ENCODE measurements at places on chromosomes 6 and 20.
A peak's percentile ranks its signal among the peaks of the same experiment; 100 is the strongest.

- no peak for DNase-seq
These were observed 11.8 kb downstream of the CFAP61 start for GRCh38 chr20:20063941-20064702.

GRCh38 chr6:34425132-34425497, 754 bp downstream of the RPS10 start:
- no peak for DNase-seq

- no peak for DNase-seq
These were observed 695 bp downstream of the ARHGAP18 start for GRCh38 chr6:129709196-129709768.

- peak; percentile 74 for DNase-seq
These were observed 202.4 kb downstream of the LY86 start for GRCh38 chr6:6790891-6791290.

GRCh38 chr6:149940672-149940982, 1.2 kb upstream of the ULBP2 start:
- no peak for DNase-seq

- no peak for DNase-seq
These were observed 485.6 kb upstream of the SYNCRIP start for GRCh38 chr6:86128130-86128814.

DNA sequence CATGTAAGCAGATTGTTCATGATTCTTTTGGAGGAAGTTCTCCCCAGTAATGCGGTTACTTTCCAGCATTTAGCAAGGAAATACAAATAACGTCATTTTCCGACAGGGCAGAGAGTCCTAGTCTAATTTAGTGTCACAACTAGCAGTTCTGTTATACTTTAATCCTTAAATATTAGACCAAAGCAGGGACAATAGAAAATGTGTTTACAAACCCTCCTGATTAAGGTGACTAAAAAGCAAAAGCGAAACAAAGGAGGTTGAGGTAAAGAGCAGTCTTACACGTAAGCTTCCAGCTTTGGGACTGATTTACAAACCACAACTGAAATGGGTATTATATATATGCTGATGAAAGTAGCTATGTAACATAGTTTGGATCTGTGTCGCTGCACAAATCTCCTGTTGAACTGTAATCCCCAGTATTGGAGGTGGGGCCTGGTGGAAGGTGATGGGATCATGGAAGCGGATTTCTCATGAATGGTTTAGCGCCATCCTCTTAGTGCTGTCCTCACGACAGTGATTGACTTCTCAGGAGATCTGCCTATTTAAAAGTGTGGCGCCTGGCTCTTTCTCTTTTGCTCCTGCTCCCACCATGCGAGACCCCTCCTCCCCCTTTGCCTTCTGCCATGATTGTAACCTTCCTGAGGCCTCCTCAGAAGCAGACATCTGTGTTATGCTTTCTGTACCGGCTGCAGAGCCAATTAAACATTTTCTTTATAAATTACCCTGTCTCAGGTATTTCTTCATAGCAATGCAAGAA, 81.9 kb downstream of the PLCB1 start:
- DNase-seq = no peak

DNA sequence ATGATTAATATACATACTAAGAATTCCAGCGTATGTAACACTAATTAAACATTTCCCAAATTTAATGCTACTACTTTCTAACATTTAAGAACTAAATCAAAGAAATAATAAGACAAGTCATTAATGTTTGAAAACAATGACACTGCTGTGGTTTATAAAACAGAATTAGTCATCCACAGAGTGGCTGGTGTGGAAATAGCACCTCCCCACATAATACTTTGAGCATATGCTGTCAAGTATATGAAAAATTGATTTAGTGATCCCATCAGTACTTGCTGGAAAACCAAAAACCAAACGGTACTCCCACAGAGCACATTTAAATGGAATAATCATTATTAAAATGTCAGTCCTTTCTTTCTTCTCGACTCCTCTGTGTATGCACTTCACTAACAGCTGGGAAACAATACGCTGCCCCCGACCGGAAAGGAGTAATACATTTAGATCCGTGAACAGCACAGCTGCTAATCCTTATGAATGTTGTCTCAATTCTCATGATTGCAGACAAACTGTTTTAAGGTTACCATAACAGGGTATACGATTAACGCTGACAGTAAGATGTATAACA, 78.4 kb downstream of the PREP start:
- DNase-seq = no peak

DNA sequence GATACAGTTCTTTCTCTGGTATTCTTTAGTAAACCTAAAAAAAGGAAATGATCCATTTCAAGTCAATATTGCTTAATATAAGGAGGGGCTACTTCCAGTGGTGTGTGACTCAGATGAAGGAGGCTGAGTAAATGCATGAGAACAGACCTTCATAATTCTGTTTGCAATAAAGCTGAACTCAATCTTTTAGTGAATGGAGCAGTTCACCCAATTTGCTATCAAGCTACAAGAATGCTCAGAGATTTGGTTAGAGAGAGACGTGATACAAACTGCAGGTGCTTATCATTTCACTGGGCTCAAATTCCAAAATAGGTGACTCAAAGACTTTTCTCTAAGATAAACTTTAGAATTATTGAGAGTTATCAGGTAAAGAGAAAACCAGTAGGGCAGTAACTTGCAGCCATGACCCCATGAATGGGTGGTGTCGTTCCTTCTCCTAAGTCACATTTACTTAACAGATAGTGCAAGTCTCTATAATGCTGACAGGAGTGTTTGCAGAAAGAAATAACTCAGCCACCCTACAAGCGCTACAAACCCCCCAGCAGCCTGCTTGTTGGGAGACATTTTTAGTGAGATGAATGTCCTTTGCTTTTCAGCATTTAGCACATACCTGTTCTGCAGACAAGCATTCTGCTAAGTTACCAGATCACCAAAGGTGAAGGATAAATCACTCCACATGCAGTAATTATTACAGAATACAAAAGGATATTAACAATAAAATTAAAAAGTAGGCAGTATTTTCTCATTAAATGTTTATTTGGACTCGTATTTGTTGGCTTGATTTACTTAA, 16.4 kb upstream of the BLOC1S5 start:
- no peak for DNase-seq

DNA sequence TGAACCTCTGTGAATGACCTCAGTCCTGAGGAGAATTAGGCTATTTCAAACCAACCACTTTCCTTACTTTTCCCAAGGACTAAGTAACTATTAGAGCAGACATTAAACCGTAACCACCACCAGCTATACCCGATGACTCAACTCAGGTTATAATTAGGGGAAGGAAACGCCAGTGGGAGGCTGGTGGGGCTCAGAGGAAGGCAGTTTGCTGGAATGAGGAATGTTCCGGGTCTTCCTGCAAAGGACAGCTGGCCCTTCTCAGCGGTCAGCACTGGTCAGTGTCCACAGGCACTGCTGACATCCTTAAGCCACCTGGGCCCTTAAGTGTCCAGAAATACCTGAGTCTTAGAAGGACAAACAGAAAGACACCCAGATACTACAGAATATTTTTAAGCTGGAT, 515.2 kb downstream of the MAFB start:
- DNase-seq = no peak

- no peak for DNase-seq
These were observed 144.7 kb downstream of the MYB start for GRCh38 chr6:135325624-135326424.

- DNase-seq = peak; percentile 41
These were observed 50.4 kb downstream of the HLA-DPB1 start for GRCh38 chr6:33126101-33126714.

DNA sequence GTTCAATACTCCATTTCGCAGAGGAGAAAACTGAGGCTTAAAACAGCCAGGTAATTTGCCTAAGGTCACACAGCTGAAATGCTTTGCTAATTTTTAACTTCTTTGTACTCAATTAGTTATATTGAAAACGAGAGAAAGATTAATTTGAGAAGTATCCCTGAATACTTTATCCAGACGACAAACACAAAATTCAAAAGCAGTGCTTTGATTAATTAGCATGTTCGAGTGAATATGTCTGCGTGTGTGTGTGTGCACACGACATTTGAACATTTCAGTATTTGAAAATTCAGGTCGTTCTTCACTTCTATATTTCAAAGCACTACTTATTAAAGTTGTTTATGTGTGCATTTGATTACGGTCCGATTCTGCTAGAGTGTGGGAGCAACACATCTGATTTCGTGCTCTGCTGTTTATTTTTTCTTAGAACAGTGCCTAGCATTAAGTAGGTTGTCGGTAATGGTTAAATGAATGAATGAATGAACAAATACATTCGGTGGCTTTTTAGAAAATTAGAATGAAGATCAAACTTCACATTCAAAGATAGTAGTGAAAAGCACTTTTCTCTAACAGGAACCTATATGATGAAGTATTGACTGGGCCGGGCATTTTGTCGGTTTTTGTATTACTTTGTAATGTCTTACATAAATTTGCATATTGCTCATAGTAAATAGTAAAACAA, 36.9 kb upstream of the SYNCRIP start:
- DNase-seq = no peak

DNA sequence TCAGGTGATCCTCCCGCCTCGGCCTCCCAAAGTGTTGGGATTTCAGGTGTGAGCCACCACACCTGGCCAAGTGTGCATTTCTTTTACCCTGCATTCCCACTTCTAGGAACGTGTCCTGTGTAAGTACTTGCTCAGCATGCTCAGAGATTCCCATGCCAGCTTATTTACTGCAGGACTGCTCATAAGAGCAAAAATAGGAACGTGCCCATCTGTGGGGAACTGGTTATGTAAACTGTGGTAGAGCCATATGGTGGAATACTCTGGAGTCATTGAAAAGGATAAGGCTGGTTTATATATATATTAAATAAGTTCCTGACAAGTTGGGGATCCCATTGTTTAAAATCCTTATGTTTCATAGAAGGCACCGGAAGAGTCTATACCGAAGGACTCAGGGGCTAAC, 38.2 kb upstream of the FANCE start:
- DNase-seq = no peak

- peak; percentile 19 for DNase-seq
These were observed 59.8 kb upstream of the DEK start for GRCh38 chr6:18323935-18324705.

GRCh38 chr6:162055365-162055764, 672.2 kb downstream of the PRKN start:
- DNase-seq = no peak

GRCh38 chr6:141326426-141326825, 806.3 kb upstream of the GJE1 start:
- peak; percentile 1 for DNase-seq

DNA sequence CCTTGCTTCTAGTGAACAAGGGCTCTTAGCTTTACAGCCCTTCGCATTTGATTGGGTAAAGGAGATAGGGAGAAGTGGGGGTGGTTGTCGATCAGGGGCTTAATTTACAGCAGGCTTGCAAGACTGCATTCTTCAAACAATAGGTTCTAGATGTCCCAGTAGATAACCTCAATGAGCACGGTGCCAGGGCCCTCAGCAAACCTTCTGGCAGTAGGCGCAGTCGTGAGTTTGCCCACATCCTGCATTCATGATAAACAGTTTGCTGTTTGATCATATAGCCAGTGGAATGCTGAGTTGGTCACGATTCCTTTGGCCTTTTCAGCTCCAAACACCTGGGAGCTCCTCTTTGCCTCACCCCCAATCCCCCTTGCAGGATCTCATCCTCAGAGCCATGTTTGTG, 27.5 kb downstream of the SUN5 start:
- DNase-seq = no peak

- no peak for DNase-seq
These were observed 14.3 kb upstream of the SPAG4 start for GRCh38 chr20:35600993-35601973.

DNA sequence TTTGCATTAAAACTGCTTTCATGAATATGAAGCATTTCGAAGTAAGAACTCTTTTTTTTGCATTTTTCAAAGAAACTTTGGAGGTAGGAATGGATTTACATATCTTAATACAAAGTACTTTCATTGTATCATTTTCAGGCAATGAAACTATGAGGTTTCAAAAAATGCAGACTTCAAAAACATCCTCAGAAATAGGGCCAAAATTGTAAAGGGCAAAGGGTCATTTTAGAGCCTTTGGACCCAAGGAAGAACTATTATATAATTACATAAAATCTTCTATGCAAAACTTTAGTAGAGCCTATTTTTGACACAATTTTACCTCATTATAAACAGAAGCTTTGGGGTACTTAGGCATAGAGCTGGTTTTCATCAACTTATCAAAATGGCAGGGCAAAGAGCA, 4.9 kb downstream of the PRKN start:
- no peak for DNase-seq

DNA sequence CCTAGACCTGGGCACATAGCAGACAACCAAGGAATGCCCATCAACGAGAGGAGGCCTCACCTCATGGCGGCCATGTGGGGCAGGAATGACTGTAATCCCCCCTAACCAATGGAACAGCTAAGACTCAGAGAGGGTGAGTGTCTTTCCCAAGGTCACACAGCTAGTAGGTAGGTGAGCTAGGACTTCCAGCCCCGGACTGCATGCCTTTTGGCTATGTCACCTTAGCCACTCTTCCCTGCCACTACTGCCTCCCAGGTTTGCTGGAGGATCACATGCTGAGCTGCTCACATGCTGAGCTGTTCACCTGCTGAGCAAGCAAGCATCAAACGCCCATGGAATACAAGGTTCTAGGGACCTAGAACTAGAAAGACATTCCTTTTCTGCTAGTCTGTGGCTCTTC, 188.5 kb upstream of the PMEPA1 start:
- DNase-seq = no peak

- no peak for DNase-seq
These were observed 7.2 kb upstream of the SERPINB1 start for GRCh38 chr6:2848851-2849250.

DNA sequence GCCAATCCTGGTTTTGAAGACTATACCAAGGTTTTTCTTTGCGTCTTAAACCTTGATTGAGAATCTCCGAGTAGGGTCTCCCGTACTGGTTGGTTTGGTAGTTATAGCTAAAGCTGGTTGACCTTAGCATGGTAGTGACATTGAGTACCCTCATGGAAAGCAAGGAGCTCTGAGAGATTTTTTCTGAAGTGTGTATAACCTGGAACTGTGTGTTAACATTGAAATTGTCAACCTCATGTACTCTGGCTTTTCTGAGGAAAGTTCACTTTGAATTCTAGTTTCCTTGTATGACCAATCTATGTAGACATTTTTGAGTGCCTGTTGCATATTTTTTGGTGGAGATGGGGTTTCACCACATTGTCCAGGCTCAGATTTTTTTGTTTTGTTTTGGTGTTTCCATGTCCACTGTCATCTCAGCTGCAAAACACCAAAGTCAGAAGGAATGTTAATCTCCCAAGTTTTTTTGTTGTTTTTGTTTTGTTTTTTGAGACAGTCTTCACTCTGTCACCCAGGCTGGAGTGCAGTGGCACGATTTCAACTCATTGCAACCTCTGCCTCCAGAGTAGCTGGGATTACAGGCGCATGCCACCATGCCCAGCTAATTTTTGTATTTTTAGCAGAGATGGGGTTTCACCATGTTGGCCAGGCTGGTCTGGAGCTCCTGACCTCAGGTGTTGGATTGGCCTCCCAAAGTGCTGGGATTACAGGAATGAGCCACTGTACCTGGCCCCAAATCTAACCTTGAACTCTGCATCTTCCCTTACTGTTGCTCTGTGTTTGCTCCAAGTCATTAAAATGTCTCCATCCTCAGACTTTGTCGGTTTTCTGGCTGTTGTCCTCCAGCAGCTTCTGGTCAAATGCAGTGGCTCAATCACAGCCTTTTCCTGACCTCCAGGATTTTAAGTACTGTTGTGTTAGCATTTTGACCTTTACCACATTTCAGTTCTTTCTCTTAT, 4.3 kb downstream of the RPS12 start:
- no peak for DNase-seq
